ENCODE measurements at places on chromosomes 4 and X.

- DNase-seq = no peak
Observed at GRCh38 chrX:111338095-111338698, 67.9 kb upstream of the CAPN6 start.

DNA sequence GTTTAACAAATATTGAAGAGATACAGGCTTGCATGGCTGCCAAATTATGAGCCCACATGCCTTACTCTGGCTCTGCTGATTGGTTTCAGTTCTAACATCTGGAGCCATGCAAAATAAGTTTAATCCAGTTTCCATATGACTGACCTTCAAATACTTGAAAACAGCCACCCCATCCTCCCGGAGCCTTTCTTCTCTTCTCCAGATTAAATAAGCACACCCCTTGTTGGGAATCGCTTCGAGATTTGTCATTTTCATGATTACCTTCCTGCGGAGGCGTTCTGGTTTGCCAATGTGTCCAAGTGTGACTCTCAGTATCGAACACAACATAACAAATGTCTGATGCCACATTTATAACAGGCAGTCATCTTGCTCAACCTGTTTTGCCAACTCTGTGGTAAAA lies 101.6 kb upstream of the JADE1 start:
- no peak for DNase-seq

DNA sequence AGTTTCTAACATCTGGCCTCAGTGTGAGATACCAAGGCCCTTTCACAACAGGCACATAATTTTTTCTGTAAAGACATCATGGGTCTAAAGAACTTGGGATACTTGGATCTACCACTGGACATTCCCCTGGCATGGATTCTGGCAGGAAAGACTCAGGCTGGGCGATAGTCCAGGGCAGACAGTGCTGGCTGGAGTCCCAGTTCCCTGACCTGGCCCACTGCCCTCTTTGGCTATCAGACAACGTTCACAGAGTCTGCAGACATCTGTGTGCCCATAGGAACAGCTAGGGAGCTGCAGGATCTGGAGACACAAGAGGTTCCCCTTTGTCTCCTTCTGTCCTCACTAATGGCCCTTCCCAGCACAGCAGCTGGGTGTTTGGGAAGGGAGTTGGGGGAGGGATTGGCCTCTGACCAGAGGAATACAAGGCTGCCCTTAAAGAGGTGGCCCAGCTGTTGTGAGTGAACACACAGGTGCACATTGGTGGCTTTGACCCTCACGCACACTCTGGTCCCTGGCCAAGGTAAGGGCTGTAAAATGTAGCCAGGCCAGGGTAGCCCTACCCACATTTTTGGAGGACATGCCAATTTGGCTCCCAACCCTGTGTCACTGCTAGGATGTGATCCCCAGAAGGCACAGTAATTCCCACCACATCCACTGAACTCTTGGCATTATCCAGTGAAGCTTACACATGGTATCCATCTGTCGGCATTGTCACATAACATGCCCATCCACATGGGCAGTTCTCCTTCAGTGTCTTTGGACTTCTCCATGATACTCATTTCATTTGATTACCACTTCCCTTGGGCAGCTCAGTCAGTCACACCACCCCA lies 72.3 kb downstream of the SOX3 start:
- no peak for DNase-seq

- DNase-seq = no peak
Observed at GRCh38 chr4:76898385-76898692, 395 bp upstream of the SOWAHB start.

DNA sequence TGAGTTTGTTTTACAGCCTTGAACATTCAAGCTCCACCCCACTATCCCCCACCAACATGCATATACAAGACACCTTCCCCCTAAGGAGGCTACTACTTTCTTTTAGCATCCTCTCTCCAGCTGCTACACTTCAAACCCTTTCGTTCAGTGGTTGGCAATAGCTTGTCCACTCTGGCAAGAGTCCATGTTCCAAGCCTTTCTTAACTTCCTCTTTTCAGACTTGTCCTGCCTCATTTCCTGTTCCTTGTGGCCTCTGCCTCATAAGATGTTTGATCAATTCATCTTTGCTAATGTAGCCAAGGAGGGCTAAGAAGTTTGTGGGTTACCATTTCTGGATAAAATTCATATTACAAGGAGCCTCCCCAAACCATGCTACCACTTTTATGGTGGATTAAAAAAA lies 20.8 kb upstream of the ZCCHC12 start:
- no peak for DNase-seq

- peak; percentile 94 for DNase-seq
Observed at GRCh38 chrX:154397888-154398667, at the start of gene RPL10. RPL10 (plus strand) TSS chrX:154398377; CDS start chrX:154398520, 143 bp downstream.

DNA sequence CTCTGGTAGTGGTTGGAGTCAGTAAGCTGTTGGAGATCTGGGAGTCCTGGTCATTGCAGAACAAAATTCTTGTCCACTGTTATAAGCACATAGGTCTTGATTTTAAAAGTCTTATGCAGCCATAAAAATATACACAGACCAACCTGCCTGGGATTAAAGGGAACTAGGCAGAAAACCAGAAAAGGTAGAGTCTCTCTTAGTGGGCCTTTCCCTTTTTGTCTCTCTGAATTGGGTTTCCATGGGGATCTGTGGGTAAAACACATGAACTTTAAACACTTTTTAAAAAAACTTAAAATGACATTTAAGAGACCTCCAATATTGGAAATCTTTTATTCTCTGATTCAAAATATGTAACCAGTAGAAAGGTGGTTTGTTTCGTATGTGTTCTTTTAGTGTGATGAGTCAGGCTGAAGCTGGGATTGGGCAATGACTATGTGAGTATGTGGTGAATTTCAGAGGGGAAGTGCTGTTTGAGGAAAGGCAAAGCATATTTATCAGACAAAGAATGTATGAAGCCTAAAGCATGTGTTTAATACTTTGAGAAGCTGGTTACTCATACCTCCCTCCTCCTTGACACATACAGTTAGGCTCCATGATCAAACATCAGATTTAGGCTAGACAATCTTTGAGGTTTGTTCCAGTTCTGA lies 29.6 kb downstream of the SLC16A2 start:
- peak; percentile 36 for DNase-seq

DNA sequence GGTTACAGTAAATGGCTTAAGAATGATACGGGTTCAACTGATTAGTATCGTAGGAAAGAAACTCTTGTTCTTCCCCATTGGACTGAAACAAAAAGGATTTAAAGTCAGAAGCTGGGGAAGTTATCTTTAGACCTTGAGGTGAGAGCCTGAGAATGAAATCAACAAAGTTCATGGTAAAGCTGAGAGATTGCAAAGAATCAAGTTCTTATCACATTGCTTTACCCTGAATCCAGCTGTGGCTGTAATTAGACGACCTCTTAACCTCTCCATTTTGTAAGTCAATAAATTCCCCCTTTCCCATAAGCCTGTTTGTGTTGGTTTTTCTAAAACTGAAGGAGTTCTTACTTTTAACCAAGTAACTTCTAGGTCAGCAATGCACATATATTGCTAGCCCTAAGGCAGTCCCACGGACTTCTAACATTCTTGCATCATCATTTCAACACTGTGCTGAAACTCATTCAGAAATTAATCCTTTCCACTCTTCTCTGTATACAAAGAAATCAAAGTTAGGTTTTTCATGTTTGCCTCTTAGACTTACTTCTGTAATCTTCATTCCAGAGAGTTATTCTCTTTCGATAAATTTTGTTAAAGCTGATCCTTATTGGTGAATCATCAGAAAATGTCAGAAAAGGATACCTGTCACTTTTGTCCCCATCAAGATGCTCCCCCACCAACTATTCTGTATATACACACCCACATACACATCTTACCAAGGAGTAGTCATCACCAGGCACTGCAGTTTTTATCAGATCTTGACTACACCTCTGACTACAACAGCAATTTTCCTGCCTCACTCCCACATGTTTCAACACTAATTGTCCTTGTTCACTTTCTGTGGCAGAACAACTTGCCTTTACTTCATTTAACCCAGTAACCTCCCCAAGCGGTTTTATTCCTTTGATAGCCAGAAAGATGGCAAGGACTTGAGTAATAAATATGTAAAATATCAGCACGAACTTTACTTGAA lies 77.9 kb upstream of the STK26 start:
- no peak for DNase-seq

DNA sequence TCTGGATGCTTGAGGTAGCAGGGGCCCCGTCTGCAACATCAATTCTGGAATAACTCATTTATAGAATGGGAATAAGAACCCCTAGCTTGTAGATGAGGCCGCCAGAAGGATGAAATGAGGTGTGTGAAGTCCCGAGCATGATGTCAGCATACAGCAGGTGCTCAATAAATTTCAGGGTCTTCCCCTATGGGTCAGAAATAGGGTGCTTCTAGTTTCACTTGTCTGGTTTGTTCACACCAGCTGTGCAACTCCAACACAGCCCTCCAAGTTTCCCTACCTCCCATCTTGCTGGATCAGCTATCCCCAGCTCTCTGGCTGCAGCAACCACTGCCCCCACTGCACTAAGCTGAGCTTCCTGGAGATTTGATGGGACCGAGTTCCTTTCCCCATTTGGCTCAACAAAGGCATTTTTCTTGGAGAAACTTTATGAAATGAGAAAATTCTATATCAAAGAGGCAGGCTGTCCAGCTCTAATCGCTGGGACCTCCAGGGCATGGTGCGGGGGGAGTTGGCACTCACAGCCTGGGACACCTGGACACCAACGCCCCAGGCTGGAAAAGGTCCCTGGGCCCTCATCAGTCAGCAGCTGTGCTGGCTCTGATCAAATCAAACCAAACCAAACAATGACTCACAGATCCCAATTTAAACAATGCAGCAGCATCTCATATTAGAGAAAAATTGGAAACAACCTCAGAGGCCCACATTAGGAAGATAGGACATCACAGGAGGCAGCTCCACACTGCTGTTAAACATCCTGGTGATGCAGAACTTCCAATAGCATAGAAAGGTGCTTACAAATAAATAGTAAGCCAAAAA lies 13.3 kb downstream of the SLC2A9 start:
- no peak for DNase-seq

- DNase-seq = no peak
Observed at GRCh38 chrX:129930941-129931410, 25.0 kb downstream of the UTP14A start.

GRCh38 chrX:129123795-129124194 lies 399.5 kb downstream of the SMARCA1 start:
- DNase-seq = no peak

DNA sequence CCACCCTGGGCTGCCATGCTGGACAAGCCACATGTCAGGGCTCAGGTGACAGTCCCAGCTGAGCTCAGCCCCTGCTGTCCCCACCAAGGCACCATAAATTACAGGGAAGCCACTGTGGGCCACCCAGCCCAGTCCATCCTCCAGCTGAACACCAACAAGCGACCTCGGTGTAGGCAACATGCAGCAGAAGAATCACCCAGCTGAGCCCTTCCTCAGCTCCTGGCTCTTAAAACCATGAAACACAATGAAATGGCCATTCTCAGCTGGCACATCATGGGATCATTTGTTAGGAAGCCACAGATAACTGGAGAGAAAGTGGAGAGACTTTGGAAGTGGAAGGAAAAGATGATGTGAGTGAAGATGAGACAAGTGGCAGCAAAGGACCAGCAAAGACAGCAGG lies 23.3 kb upstream of the MAN2B2 start:
- DNase-seq = no peak

GRCh38 chrX:73647212-73647611 lies 84.2 kb downstream of the CHIC1 start:
- no peak for DNase-seq

DNA sequence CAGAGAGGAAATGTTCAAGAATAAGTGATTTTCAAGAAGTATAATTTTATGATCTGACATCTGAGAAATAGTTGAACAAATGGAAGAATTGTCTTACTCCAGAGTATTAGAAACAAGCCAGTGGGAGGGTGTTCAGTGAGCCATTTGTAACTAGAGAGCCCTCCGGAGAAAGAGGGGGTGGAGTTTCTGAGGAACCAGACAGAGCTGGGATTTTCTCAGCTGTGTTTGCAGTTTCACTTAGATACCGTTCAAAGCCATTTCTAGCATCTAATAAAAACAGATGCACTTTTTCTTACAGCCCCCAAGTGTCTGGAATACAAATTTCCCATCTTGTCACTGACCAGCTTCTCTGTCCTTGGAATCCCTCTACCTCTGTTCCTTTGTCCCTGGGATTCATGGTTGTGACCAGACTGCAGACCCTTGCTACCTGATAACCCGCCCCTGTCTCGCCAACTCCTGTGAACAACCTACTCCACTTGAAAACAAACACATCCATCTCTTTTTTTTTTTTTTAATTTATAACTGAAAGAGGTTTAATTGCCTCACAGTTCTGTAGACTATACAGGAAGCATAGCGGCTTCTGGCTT lies 132.8 kb upstream of the KLF3 start:
- no peak for DNase-seq

DNA sequence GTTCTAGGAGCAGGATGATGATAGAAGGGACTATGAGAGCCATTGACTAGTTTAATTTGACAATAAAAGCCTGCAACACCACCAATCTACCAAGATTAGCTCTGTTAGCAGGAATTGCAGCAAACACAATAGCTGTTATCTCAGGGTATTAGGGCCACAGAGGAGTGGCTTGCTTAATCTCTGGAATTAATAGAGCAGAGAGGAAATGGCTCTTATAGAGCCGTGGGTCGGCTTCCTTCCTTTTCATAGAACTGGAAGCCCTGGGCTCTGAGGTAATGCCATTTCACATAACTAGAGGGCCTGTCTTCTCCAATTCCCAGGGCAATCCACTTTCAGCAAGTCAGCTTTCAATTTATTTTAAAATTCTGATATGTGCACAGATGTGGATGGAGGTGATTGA lies 83.0 kb downstream of the MAMLD1 start:
- DNase-seq = no peak

GRCh38 chr4:158033416-158034120 lies 139.3 kb downstream of the GASK1B start:
- DNase-seq = no peak

DNA sequence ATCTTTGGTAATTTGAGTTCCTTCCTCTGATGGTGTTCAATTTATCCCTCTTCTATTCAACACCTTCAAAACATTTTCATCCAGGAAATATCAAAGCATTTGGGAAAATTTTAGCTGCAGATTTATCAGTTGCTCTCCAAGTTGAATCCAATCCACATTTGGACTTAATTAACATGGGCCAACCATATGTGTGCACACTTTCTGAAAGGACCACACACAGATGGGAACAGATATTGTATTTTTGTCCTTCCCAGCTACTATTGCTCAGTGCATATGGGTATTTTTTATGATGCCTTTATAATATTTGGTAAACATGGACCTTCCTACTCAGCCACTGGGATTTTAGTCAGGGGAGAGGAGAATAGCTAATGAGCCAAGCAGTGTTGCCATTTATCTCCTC lies 65.2 kb downstream of the GLRA2 start:
- no peak for DNase-seq

Data from stimulated activated CD4-positive, alpha-beta T cell treated with anti-CD3 and anti-CD28 coated beads, Interleukin-1b, Interleukin-23, amount 100 ng/mL, for 48 hours (primary cell).